ENCODE measurements at places on chromosomes 12 and 14.

DNA sequence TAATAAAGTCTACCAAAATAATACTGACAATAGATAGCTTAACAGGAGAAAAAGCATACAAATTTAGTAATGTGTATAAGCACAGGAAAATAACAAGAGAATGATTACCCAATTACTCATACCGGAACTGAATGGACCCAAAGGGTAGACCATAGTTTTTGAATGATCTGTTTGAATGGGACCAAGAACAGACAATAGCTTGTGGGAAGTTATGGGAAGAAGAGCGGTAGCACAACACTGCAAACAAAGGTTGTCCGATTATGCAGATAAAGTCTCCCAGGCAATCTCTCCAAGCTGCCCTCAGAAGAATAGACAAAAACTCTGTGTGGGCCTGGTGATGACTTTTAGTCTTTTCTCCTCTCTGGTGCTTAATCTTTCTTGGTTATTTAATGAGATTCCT, 96.6 kb upstream of the NEDD1 start:
- DNase-seq = no peak

DNA sequence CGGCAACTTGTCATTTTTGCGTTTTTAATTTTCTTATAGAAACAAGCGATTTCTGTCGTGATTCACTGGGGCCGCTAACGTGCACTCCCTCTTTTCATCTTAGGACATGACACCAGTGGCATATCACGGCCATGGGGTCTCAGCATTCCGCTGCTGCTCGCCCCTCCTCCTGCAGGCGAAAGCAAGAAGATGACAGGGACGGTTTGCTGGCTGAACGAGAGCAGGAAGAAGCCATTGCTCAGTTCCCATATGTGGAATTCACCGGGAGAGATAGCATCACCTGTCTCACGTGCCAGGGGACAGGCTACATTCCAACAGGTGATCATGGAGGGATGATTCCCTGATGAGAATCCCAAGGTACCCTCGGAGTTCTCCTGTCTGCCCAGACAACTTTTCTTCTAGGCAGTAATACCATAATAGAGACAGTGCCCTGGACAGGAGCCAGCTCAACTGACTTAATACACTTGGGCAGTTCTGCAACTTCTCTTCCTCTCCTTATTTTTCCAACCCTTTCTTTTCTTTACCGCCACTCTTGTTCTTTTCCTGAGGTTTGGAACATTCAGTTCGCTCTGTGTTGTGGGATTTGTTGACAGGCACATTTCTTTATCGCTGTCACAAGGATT, 821 bp downstream of the TMEM106C start:
- peak; percentile 11 for DNase-seq

- peak; percentile 72 for DNase-seq
These were observed 3.9 kb upstream of the LRP1 start for GRCh38 chr12:57124261-57124877.

- DNase-seq = peak; percentile 86
These were observed 31.2 kb upstream of the FOS start for GRCh38 chr14:75247286-75247922.

DNA sequence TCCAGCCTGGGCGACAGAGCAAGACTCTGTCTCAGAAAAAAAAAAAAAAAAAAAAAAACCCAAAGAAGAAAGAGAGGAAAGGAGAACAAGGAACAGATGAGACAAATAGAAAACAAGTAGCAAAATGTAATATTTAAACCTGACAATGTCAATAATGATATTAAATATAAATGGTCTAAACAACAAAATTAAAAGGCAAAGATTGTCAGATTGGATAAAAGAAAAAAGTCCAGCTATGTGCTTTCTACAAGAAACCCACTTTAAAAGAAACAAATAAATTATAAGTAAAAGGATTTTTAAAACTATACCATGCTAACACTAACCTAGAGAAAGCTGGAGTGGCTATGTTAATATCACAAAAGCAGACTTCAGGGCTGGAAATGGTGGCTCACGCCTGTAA, 29.7 kb upstream of the APOF start:
- no peak for DNase-seq

- no peak for DNase-seq
These were observed 8.0 kb downstream of the IFT43 start for GRCh38 chr14:75993567-75994041.

GRCh38 chr12:99722690-99723486, 75.3 kb downstream of the GARIN6 start:
- no peak for DNase-seq

- DNase-seq = no peak
These were observed 55.8 kb downstream of the SRRM4 start for GRCh38 chr12:119036878-119037825.

- DNase-seq = no peak
These were observed 90.4 kb upstream of the SFSWAP start for GRCh38 chr12:131620520-131620919.

DNA sequence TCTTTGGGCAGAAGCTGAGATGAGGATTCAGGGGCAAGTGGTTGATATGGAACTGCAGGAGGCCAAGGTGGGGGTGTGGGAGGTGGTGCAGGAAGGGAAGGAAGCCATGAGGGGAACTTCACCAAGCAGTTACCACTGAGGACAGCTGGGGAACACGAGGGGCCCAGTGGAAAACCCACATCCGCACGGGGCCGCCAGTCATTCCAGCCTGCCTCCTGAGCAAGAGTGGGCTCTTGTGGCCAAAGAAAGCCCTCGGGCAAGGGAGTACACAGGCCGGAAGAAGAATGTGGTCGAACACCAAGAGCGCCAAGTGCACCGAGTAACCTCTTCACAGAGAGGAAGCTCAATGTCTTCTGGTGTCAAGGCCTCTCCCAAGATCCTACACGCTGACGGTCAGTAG, 252.2 kb upstream of the FOXN3 start:
- DNase-seq = peak; percentile 3

DNA sequence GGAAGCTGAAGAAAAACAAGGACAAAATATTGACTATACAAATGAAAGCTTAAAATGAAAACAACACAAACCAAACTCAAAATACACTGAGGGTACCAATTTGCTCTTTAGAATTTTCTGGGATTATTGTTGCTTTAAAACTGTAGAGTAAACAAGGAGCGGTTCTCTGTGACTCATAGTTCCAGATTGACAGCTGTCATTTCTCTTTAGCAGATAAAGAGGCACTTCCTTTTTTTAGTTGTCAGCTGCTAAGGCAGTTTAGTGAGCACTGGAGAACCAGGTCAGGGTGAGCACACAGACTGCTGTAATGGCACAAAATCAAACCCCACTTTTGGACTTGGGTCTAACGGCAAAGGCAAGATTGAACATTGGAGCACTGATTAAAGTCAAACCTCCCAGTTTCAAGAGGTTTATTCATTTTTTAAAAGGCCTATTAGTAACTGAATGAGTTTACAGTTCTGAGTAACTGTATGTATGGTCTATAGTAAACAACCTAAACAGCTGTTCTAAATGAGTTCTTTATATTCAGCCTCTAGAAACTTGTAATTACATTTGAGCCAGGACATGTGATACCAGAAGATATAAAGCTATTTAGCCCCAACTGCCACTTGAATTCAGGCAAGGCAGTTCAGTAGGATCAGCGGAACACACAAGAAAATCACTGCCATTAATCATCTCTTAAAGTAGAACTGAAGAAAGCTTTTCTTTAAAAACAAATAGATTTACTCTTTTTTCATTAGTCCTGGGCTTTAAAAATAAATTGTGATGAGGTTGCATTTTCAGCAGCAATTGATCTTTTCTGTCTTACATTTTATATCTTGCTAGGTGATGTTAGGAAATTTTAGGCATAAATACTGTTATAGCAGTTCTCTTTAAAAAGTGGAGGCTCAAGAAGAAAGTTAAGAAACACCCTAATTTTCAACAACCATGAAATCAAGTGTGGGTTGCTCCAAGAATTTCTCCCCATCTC, 71.7 kb upstream of the PRICKLE1 start:
- no peak for DNase-seq

DNA sequence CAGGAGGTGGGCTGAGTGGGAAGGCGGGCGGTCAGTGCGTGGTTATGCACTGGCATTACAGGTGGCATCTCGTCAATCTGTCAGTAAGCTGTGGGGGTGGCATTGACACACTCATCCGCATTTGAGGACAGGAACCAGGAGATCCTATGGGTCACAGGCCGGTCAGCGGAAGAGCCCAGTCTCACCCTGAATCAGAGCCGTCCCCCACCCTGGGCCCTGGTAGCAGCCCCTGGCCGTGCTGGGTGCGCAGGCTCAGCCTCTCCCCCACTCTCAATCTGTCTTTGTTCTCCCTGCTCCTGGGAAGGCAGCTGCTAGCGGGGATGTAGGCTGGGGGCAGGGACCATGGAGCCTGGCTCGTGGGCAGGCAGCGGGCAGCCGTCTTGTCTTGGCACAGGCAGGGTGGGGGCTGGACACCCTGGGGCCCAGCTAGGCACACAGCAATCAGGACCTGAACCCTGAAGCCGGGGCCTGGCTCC, 5.1 kb downstream of the INF2 start:
- DNase-seq = no peak

DNA sequence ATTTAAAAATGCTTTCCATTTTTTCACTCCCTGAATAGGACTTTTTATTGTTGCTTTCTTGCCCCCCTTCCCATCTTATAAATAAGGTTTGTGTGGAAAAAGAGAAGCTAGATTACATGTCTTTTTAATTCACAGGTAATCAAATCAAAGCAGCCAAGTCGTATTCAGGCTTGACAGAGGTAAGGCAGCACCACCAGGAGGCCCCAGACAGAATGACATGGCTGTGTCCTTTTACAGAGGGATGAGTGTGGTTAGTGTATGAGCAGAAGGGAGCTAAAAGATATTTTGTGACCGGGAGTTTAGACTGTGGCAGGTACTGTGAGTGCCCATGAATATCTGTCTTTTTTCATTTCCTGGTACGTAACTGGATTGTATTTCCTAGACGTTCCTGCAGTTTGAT, 596.1 kb downstream of the ETNK1 start:
- no peak for DNase-seq

DNA sequence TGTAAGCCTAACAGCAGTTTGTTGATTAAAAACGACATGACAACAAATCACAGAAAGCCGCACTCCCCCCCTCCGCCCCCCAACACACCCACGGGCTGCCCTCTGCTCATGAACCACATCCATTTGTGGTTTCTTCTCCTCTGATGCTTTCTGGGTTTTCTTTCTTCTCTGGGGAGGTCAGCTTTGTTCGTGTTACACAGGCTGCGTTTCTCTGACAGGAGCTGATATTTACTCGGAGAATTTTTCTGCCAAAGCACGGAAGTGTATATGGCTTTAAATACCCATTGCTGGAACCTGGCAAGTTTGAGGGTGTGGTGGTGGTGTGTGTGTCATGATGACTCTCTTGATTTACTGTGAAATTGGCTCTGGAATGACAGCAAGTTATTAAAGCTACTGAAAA, 883.7 kb upstream of the TMEM132C start:
- DNase-seq = no peak

- no peak for DNase-seq
These were observed 25.6 kb downstream of the MGAT4C start for GRCh38 chr12:86230516-86231146.

DNA sequence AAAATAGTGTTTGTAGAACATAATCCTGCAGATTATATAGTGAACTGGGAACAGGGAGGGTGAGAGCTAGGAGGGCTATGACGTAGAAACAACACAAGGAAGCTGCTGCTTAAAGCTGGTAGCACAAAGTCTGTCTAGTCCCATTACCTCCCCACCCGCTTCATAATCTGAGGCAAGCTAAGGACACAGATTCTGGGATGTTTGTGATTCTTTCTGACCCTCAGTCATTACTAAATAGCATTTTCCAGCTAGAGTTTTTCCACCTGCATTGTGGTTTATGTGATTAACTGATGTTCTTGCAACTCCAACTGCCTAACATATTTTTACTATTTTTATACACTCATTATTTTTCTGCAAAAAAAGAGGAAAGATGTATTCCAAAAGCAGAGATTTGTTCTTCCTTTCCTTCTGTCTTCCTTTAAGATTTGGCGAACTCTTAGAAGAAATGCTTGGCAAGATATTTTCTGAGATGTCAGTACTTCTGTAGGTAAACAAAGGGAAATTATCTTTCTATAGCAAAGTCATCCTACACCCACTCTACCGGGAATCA, 293.2 kb upstream of the FAR2 start:
- no peak for DNase-seq

GRCh38 chr12:120012067-120012621, 23.1 kb downstream of the BICDL1 start:
- peak; percentile 94 for DNase-seq

GRCh38 chr12:49801141-49802063, 26.8 kb downstream of the NCKAP5L start:
- DNase-seq = no peak

DNA sequence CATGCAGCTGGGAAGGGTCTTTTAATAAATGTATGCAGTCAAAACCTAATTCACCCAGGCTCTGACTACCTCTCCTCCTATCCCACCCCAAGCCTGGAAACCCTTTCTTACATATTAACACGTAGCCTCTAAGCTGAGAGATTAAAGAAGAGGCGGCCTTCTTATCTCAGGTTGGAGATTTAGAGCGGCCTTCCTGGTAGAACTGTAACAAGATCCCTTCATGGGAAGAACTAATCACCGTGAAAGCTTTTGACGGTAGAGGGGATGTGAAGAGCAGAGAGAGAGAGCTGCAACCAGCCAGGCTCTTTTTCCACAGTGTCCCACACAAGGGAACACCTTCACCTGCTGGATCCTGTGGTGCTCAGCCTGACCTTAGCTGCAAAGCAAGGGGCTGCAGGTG, 367.4 kb downstream of the MED13L start:
- DNase-seq = no peak

DNA sequence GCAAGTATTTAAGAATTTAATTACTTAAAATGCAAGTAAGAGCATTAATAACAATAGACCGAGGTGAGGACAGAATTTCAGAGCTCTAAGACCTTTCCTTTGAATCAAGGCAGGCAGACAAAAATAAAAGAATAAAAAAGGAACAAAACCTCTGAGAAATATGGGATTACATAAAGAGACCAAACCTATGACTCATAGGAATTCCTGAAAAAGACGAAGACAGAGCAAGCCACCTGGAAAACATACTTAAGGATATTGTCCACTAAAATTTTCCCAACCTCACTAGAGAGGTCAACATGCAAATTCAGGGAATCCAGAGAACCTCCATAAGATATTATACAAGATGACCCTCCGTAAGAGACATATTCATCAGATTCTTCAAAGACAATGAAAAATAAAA, 325.1 kb downstream of the AEBP2 start:
- no peak for DNase-seq

GRCh38 chr12:18719922-18720510, 17.8 kb downstream of the PLCZ1 start:
- no peak for DNase-seq

DNA sequence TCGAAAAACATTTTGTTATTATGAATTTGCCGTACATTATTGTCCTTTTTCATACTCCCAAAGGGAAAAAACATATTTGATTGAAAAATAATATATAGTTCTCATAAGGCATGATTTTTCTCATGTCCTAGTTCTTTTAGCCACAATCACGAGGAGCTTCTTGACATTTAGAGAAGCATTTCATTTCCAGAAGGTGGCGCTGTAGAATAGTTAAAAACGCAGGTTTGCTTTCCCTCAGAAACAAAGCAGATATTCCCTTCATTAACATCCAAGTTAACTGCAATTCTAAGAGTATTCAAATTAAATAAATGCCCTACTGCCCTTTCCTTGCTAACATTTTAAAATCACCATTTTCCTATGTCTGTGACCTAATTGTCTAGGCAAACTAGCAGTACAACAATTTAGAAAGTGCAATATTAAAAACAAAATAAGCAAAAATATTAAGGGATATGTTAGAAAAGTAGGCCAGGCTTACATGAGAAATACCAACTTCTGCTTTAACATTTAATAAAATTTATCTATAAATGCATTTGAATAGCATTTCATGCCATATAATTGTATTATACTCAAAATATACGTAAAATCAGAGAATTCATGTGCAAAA, 10.9 kb upstream of the PIK3C2G start:
- no peak for DNase-seq

GRCh38 chr12:3613641-3614395, 122.8 kb downstream of the PRMT8 start:
- DNase-seq = no peak

All from CD4-positive, alpha-beta T cell treated with Interleukin-1 beta for 1 hour (primary cell).